ENCODE measurements at places on chromosomes 13 and 19.

DNA sequence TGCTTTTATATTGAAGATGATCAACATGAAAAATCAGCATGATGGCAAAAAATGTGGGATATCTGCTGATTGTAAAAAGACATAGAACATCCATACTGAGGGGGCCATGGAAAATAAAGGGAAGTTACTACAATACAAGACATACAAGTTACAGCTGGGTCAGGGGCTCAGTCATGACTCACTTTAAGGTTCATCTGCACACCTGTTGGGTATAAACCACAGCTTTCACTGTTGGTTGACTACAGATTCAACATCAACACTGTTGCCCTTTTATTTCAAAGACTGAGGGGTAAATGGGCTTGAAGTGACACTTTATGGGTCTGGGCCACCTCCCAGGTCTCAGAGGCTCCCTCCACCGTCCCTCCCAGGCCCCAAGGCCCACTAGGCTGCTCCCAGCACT, 98.1 kb upstream of the IRS2 start:
- no peak for DNase-seq

DNA sequence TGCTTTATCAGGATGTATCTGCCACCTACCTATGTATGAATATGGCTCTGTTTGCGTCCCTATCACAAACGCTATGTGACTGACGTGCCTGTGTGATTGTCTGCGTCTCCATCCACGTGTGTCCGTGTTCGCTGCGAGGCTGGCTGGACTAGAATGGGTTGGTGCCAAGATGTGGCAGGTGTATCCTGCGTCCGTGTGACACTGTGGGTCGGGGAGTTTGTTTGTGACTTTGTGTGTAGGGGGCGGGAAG, 6.7 kb upstream of the HOOK2 start:
- DNase-seq = peak; percentile 68

GRCh38 chr13:74860789-74861188, 621.2 kb downstream of the TBC1D4 start:
- no peak for DNase-seq

DNA sequence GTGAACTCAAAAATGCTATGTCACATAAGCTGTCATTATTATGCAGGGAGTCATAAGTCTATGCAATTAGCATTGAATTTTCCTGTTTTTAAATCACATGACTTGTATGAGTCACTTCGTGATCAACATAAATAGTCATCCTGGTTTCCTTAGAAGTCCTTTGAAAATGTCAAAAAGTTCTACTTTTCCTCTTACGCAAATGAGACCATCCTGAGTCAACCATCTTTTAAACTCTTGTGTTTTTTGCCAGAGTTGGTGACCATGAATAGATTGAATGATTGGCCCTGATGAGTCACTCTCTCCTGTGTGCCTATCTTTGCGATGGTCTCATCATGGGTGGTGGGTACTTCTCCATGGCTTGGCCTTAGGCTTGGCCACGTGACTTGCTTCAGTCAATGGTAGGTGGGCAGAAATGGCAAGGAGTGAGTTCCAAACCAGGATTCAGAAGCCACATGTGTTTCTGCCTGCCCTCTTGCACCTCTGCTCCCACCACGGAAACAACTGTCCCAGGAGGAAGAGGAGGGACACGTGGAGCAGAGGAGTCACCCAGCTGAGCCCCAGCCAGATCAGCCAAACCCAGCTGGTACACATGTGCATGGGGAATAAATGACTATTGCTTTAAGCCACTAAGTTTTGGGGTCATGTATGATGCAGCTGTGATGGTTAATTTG, 123.5 kb upstream of the CACNA1A start:
- DNase-seq = no peak

DNA sequence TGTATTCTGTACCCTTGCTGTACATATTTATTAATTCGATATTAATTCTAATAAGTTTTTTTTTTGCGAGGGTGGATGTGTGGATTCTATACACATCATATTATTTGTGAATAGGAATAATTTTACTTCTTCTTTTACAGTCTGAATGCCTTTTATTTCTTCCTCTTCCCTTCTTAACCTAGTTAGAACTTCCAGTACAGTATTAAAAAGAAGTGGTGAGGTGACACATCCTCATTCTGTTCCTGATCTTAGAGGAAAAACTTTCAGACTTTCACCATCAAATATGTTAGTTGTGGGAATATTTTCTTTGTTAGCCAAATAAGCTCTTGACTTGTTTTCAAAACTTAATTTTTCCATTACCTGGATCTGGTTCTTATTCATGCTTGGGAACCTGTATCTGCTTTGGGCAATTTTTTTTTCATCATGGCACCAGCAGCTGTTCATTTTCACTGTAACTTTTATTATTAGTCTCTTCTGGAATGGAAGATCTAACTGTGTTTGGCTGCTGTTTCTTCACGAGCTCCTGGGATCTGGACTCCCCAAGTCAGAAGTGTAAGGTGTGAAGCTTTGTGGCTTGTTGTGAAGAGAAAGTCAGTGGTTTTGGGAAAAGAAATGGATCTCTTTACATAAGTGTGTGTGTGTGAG, 33.1 kb downstream of the RGCC start:
- DNase-seq = no peak

DNA sequence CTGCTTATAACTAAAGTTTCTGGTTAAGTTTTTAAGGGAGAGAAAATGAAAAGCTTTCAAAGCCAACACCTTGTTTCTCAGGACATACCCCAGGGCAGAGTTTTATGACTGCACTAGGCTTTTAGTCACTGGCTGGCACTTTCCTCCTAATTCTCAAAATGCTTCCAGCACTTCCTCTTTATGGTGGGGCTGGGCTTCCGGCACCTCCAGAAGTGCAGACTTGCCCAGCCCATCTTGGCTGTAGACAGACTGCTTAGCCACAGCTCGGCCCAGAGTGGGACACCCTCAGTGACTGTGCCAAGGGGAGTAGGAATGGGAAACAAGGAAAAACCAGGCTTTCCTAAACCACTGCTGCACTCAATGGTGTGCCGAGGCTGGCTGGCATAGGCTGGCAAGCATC, 23.2 kb upstream of the GTF3A start:
- no peak for DNase-seq

GRCh38 chr19:2478756-2479555, 3.0 kb downstream of the GADD45B start:
- DNase-seq = peak; percentile 89

GRCh38 chr19:33375156-33375836, 1.8 kb downstream of the CEBPG start:
- DNase-seq = no peak

GRCh38 chr13:41565216-41565615, 107.9 kb downstream of the RGCC start:
- DNase-seq = no peak

- no peak for DNase-seq
Measured at GRCh38 chr19:50542943-50543342, 25.3 kb downstream of the LRRC4B start.

DNA sequence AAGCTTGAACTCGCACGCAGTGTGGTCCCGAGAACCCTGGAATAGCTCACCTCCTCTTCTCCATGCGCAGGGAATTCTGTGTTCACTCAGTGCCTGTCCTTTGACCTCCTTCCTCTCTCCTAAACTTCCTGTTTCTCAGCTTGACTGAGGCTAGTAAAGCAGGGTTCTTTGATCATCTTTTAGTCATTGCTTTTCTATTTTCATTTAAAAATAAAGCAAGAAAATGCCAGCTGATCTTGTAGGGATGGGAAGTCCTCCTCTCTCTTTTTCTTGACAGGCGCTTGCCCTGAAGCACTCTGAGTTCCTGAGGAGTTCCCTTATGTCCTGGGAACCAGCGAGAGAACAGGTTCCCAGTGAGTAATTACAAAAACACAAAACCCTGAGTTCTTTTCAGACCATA, 62.8 kb downstream of the ARHGEF7 start:
- DNase-seq = no peak

GRCh38 chr13:111178402-111178801, 63.3 kb downstream of the ARHGEF7 start:
- DNase-seq = no peak

DNA sequence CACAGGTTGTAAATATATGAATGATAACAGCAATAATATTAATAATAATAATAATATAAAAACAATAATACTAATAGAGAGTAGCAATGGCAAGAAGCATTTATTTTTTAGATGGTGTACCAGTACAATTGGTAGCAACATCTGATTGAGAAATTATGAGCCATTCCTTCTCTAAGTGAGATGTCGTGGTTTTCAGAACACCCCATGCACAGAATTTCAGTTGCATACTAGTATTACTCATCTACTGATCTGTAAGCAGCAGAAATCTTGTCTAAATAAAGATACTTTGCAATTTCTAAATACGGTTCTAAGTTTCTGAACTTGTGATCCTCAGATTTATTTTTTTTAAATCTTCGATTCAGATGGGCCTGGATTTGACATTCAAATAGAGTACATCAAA, 788.0 kb upstream of the ATXN8OS start:
- no peak for DNase-seq

GRCh38 chr19:9178901-9179300, at the start of gene OR7D2:
Gene OR7D2, plus strand, starts transcription at chr19:9178979. Its CDS starts 6,803 bp downstream, at chr19:9185782.
- no peak for DNase-seq

DNA sequence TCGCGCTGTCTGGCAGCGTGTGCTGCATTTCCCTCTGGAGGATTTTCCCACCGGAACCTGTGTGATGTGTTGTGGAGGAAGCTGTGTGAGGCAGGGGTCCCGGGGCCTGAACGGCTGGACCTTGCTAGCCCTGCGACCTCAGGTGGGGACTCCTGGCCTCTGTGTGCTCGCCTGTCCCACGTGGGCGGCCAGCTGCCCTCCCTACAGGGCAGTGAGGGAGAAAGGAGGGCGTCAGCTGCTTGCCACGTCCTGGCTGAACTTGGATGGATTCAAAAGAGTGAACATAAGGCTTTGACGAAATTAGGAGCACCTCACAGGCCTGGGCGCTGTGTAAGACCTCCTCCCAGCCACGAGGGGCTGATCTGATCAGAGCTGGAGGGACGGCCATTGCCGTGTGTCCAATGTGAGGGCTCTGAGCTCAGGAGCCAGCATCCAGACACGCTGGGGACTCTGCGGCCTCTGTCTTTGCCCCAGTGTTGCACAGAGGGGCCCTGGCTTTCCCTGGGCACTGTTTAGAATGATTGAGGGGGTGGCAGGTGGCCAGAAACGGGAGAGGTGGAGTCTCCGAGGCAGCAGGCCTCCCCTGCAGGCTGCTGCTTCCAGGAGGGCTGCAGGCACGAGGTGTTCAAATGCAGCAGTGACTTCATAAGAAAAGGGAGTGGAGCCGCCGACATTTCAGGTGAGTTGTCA, 13.0 kb downstream of the TFDP1 start:
- DNase-seq = peak; percentile 48

DNA sequence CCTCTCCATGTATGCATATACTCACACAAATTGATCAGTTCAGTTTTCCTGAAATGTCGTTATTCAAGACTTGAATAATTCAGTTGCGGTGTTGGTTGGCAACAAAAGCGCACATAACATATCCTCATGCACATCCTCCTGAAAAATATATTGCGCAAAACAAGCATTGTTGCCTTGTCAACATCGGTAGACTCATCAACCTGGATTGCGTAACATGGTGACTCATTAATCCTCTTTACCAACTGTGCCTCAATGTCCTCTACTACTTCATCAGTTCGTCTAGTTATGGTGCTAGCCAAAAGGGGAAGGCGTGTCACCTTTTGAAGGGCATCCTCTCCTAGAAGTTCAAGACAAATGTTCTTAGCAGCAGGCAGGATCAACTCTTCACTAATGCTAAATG, 357.7 kb downstream of the LMO7 start:
- no peak for DNase-seq

- DNase-seq = no peak
Measured at GRCh38 chr13:21946964-21947363, 276.1 kb downstream of the FGF9 start.

DNA sequence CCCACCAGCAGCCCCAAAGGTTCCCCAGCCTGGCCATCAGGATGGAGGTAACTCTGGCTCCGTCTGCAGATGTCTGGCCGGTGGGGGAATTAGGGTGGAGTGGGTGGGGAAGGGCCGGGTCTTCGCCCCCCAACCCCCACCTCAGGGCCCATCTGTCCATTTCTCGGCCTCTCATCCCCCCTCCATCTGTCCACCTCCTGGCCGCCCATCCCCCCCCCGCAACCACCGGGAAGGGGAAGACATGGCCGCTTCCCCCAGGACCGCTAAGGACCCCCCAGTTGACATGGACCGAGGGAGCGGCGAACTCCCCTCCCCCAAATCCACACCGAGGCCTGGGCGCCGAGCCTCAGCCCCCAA, 793 bp downstream of the LRFN1 start:
- no peak for DNase-seq

DNA sequence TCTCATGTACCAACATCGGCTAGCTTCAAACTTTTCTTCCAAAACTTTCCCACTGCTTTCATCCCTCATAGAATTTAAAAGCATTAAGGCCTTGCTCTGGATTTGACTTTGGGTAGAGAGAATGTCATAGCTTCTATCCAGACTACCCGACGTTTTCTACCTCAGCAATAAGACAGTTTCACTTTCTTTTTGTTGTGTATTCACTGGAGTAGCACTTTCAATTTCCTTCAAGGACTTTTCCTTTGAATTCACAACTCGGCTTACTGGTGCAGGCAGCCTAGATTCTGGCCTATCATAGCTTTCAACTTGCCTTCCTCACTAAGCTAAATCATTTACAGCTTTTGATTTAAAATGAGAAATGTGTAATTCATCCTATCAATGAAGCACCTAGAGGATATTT, 420.4 kb upstream of the GPC6 start:
- DNase-seq = no peak

- no peak for DNase-seq
Measured at GRCh38 chr13:49457221-49457620, 13.1 kb downstream of the SETDB2 start.

DNA sequence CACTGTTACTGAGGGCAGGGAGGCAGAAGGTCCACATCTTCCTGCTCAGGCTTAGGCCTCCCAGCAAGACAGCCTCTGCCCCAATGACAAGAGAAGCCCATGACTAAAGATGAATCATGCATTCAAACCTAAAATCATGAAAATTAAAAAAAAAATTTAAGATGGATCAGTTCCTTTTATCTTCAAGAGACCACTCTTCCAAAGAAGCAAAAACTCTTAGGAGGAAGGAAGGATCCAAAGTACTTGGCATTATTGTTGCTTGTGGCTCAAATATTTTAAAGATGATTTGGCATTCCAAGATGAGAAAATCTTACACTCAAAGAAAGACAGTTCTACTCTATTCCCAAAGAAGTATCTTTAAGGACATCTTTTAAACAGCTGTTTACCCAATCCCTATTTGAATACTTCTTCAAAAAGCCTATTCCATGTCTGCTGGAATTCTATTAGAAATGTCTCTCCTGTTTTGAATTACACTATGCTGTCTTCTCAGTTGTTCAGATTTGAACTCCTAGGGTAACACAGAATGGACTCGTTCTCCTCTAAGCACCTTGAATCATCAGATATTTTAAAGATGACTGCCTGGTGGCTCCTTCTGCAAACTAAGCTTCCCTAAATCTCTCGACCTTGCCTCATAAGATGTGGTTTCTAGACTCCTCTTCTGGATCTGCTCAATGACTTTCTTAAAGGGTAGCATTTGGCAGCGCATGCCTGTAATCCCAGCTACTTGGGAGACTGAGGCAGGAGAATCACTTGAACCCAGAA, 7.0 kb downstream of the SERP2 start:
- DNase-seq = no peak

DNA sequence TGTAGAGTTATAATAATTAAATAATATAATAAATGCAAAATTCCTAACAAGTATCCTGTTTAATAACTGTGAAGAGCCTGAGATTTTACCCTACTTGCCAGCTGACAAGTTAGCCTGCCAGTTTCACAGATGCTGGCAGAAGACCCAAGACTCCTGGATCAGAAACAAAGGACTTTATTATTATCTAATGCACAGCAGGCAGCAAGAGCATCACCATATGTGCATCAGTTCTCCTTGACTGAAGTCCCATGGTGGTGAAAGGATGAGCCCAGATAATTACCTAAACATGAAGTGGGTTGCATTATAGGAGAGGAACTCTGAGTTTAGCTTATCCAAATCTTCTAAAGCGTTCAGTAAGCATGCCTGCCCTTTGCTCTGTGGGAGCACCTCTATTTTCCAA, 39.1 kb upstream of the MTIF3 start:
- DNase-seq = no peak
